ENCODE measurements at places on chromosomes 11 and 22.

DNA sequence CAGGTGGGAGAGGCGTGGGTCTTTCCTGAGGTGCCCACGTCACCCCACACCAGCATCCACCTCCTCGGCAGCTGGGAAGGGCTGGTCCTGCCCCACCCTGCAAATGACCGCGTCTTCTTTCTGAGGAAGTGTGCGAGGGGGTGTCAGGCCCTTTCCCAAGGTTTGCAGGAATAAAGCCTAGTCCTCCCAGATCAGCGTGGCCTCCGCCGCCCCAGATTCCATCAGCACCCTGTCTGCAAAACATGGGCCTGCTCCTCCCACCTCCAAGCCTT is 14.4 kb upstream of the SLC39A13 start:
- no peak for DNase-seq

- DNase-seq, result no peak
Observed at GRCh38 chr11:12215181-12215593, 104.8 kb downstream of the MICAL2 start.

DNA sequence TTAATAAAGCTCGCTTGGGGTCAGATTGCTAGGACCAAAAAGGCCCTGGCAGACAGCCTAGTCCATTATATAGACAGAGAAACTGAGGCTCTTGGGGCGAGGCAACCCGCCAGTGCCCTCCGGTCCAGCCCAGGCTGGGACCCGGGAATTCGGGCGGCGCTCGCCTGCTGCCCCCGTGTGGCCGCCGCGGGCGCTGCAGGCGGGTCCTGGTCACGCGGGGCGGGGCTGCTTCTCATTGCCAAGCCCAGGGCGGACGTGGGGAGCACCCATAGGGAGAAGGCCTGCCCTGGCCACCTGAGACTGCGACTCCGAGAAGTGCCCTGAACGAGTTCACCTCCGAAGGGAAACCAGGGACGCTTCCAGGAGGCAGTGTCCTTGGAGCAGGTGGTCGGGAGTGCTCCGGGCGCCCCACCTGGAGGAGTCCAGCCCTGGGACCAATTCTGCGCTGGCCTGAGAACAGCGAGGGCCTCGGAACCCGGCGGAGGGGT is 36.0 kb upstream of the CSNK1E start:
- DNase-seq, result peak; percentile 43

DNA sequence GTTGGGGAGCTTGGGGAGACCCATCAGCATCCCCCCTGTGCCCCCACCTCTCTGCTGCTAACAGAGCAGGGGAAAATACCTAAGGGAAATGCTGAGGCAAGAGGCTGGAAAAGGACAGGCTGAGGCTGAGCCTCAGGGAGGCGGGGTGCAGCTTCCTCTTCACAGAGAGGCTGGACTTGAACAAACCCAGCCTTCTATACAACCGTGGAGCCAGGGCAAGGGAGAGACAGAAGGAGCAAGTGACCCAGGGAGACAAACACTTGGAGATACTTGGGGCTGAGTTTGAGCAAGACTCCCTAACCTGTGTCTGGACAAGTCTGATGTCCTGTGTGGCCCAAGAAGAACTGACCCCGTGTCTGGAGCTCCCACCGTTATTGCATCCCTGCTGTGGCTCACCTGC is at the start of gene SLCO2B1:
TSS of gene SLCO2B1 (plus strand) at position 229 of the 400 bp plus-strand sequence. CDS start 275 bp downstream, outside the sequence.
- no peak for DNase-seq

DNA sequence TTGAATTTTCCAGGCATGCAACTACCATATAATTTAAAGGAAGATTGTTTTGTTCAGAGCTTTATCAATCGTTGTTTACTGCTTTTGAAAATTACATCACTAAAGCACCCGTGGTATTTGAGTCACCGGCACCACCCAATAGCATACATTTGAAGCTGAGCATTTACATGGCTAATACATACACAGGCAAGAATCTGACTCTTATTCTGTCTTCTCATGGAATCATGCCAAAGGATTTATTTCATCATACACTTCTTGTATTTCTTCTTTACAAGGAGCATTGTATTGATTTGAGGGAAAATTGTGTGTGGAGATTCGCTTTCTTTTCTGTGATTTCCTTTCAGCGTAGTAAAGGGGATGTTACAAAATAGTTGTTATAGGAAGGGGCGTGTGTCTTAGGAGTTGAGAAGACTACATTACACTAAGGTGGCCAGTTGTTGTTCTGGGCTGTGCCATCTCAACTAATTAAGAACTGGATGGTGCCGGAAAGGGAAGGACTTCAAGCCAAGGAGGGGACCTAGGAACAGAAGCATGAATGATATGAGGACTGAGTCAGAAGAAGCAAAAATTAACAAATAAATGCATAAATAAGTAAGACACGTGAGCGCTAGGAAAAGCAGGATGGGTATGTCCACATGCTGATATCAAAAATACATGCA is 12.9 kb upstream of the CD3E start:
- DNase-seq, result no peak

- peak; percentile 59 for DNase-seq
Observed at GRCh38 chr11:14386895-14387480, 28.0 kb upstream of the RRAS2 start.
